ENCODE measurements at places on chromosomes 7 and 10.

DNA sequence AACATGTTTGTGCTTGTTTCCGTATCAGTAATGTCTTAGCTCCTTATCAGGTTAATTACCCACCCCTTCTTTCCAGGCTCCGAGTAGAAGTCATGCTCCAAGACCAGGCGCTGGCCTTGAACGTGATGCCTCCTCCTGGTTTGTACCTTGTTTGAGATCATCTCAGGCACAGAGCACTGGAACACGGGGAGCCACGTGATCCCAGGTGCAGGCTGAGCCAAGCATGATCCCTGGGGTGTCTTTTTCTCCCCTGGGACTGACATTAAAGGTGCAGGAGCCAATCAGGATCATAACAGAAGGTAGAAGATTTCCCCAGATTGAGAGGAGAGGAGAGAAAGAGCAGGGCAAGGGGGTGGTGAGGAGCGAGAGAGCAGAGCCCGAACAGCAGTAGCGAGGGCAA lies 626.1 kb upstream of the GALNT17 start:
- no peak for DNase-seq

DNA sequence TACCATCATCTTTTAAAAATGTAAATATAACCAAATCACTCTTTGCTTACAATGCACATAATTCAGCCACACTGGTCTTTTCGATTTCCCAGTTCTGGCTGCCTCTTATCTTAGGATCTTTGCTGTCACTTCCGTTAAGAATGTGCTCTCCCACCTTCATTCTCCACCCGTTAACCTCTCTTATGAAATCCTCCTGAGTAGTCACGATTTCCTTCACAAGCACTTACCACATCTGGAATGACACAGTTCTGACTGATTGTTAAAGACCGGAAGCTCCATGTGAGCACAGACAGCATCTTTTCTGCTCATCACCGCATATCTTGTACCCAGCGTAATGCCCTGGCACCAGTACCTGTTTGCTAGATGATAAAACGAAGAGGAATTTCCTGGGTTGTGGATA lies 84.3 kb downstream of the CUL2 start:
- DNase-seq: no peak

DNA sequence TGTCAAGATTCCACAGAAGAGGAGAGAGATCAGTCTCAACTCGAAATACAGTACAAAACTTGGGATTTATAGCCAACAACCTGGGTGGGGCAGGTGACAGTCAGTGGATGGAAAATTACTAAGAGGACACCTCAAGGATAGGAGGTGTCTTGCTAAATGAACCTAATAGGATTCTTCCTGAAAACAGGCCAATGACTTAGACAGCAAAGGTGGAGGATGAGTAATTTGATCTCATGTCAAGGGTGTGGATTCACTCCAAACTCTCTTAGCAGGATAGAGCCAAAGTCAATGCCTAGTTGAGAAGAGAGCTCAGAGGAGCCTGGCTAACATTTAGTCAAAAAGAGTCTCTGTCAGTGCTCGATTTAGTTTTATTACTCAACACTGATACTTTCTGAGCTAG lies 106.7 kb upstream of the INSYN2A start:
- no peak for DNase-seq

- DNase-seq: no peak
These were observed 83.1 kb downstream of the STRA8 start for GRCh38 chr7:135316648-135317313.

DNA sequence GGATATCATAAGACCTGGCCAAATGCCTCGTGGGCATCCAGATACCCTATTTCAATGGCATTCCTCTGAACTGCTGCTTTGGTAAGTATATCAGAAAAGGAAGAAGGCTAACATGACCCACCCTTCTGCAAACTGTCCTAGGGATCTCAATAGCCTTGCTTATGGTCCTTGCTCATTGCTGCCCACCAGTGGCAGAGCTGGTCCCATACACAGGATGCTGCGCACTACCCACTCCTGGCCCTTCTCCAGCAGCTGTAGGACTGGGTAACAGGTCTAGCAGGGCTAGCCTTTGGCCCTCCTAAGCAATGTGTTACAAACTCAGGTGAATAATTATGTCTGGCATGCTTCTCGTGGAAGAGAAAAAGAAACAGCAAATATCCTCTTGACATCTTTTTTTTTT lies 72.5 kb downstream of the C10orf90 start:
- peak; percentile 25 for DNase-seq

DNA sequence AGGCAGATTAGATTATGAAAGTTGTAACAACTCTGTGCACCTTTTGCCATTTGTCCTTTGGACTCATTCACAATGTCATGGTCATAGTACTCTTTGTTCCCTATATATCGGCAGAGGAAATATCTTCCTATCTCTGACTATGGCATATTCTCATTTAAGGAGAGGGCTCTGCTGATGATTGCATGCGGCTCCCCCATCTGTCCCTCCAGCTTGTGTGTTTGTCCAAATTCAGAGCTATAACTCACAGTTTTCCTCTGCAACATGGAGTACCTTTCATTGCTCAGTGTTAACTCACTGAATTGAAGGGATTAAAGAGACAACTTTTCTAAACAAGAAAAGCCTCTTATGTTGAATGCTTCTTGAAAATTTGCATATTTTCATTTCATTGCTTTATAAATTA lies 145.5 kb downstream of the OTUD1 start:
- DNase-seq: no peak

DNA sequence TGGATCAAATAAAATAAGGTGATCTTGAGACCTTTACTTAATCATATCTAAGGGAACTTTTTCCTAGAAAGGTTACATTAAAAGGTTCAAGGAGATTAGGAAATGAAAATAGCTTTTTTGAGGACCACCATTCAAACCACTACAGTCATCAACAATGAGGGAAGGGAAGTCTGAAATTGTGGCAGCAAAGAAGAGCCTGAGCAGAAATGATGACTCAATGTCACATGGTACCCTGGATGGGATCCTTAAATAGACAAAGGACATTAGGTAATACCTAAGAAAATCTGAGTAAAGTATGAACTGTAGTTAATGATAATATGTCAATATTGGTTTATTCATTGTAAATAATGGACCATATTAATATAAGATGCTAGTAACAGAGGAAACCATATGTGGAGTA lies 236.0 kb downstream of the SEMA3D start:
- DNase-seq: no peak

DNA sequence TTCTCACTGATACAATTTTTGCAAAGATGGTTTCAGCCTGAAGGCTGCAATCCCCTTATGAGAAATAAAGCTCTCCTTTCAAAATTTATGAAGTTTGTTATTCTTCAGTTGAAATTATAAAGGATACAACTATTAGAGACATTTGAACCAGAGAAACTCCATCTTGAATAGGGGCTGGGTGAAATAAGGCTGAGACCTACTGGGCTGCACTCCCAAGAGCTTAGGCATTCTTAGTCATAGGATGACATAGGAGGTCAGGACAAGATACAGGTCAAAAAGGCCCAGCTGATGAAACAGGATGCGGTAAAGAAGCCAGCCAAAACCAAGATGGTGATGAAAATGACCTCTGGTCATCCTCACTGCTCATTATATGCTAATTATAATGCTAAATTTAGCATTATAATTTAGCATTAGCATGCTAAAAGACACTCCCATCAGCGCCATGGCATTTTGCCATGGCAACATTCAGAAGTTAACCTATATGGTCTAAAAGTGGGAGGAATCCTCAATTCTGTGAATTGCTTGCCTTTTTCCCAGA lies 22.4 kb upstream of the IFIT1B start:
- DNase-seq: no peak

GRCh38 chr10:119680650-119681081 lies 29.5 kb downstream of the BAG3 start:
- no peak for DNase-seq

GRCh38 chr10:72625276-72625607 lies 637 bp downstream of the MICU1 start:
- no peak for DNase-seq

GRCh38 chr7:14503623-14504022 lies 398.9 kb downstream of the DGKB start:
- no peak for DNase-seq

DNA sequence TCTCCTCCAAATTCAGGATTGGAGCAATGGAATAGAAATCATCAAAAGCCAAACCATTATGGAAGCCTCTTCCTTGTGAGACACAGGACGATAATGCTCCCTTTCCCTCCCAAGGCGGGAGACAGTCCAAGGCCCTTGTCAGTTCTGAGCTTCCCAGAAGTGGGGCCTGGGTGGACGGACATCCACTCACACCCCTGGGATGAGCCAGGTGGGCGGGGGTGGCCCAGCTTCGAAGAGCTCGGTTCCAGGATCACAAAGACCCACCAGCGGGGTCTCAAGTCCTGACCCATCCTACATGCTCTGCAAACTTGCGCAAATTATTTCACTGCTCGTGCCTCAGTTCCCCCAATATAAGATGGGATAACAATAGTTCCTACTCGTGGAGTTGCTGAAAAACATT lies 10.1 kb upstream of the FOXL3 start:
- no peak for DNase-seq

- DNase-seq: no peak
These were observed 11.1 kb downstream of the ZNF775 start for GRCh38 chr7:150390205-150390604.

DNA sequence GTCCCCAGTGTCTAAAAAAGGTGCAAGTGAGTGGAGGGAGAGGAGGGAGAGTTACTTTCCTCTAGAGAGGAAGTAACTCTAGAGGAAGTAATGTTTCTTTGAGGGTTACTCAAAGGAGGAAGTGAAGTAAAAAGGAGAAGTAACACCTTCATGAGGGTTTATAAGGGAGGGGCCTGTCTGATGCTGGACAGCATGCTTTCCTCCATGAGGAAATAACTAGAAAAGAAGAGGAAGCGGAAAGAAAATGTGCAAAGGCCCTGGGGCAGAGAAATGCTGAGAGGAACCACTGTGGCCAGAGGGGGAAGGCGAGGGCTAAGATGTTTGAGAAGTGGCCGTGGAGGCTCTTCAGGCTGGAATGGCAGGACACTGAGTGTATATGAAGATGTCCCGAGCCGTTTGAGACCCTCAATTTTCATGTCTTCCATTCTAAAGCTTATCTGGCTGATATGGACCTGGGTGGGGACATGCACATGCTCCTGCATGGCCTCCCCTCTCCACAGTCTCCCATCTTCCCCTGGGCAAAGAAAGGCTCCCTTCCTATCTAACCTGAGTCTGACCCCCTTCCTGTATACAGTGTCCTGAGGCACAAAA lies 3.4 kb upstream of the SLC18A2 start:
- no peak for DNase-seq

- DNase-seq: no peak
These were observed 180.0 kb upstream of the GHITM start for GRCh38 chr10:83959328-83959727.

GRCh38 chr10:75764974-75765788 lies 333.8 kb downstream of the LRMDA start:
- no peak for DNase-seq

DNA sequence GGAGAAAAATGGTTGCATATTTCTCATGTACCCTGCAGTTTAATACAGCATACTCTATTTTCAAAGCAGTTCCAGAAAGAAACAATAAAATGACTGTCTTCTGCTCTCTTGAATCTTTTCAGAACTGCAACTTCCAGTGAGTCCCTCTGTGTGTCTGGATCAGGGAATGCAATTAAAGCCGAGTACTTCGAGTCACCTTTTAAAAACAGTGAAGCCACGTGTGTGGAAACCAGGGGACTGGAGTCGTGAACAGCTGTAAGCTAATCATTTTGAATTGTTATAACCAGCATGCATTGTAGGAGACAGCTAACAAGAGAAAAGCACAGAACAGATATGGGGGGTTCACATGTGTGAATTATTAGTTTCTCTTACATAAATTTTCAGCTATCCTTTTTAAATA lies 109.1 kb downstream of the CPED1 start:
- no peak for DNase-seq

GRCh38 chr10:4646547-4646946 lies 179.5 kb upstream of the AKR1E2 start:
- no peak for DNase-seq

DNA sequence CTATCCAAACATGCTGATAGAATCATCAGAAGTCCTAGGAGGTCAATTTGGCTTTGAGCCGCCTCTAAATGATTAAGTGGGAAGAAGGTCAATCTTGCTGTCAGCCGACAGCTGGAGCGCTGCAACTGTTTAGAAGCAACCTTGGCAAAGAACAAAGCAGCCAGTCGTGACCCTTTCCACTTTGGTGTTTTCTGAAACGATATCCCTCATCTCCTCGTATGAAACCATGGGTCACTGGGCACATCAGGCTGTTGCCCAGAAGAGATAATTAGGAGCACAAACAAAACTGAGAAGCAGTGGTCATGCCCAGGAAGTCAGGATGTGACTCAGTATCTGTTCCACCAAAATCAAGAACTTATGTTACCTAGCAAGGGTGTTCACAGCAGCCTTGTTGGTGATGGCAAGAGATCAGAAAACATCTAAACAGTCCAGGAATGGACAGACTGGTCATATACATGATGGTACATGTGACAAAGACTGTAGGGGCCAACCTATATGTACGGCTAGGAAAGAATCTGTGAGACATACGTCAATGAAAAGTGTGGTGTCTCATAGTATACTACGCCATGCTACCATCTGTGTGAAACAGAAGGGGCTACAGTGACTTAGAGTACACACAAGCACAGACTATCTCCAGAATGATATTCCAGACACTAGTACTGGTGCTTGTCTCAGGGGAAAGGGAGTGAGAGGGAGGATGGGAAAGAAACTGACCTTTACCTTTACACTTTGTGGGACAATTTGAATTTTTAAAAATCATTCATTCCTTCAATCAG lies 22.4 kb downstream of the STN1 start:
- DNase-seq: peak; percentile 9

- DNase-seq: no peak
These were observed 121.6 kb downstream of the SH2D4B start for GRCh38 chr10:80659289-80659688.

DNA sequence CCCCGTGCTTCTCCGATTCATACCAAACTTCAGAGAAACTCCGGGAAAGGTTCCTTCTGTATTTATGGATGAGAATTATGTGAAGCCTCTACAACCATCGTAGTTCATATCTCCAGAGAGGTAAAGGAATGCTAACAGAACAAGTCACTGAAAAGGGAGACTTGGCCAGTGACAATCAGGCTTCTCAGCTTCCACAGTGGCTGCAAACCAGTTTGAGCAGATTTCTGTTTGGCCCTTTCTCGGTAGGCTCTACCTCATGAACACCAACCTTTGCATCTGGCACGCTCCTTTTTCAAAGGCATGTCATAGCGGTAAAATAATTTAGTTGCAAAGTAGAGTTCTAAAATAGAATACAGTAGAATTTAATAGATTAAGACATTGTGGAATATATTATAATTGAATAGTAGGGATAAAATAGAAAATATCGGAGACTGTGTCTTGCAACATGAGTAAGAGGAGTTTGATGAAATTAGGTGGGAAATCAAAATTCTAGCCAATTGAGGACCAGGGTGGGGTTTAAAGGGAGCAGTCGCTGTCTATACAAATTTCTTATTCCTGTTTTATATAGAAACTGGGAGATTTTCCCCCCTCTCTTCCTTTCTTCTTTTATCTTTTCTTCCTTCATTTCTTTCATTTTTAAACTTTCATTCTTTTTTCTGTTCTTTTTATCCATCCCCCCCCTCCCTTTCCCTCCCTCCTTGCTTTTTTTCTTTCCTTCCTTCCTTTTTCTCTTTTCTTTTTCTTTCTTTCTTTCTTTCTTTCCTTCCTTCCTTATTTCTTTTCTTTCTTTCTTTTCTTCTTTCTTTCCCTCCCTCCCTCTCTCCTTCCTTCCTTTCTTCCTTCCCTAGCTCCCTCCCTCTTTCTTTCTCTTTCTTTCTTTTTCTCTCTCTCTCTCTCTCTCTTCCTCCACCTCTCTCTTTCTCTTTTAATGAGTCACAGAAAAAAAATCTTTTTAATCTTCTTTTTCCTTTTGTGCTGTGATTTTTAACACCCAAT lies 161.5 kb upstream of the KLF6 start:
- DNase-seq: no peak

GRCh38 chr7:47937711-47938573 lies 10.3 kb downstream of the PKD1L1 start:
- DNase-seq: no peak

Data from stimulated activated CD4-positive, alpha-beta T cell treated with anti-CD3 and anti-CD28 coated beads, Interleukin-15, amount 100 ng/mL, for 24 hours (primary cell).